Large intestine (tissue), 12 donors: ENCODE measurements at places on chromosomes 2 and 18. TPM values are rescaled to one million over a fixed set of nuclear protein-coding genes. Genes with fewer than 3 reads are reported as not detected.

- DNase-seq = no peak
- H3K4me3 ChIP-seq = no peak overlapping the region
- H3K27me3 ChIP-seq = no peaks in the 10 kb centered on the region
- no peak overlapping the region for H3K27ac ChIP-seq
- H3K4me1 ChIP-seq = peaks cover 14% of the 10 kb centered on the region
Observed at GRCh38 chr18:50071397-50071796, 123.5 kb downstream of the MYO5B start.

DNA sequence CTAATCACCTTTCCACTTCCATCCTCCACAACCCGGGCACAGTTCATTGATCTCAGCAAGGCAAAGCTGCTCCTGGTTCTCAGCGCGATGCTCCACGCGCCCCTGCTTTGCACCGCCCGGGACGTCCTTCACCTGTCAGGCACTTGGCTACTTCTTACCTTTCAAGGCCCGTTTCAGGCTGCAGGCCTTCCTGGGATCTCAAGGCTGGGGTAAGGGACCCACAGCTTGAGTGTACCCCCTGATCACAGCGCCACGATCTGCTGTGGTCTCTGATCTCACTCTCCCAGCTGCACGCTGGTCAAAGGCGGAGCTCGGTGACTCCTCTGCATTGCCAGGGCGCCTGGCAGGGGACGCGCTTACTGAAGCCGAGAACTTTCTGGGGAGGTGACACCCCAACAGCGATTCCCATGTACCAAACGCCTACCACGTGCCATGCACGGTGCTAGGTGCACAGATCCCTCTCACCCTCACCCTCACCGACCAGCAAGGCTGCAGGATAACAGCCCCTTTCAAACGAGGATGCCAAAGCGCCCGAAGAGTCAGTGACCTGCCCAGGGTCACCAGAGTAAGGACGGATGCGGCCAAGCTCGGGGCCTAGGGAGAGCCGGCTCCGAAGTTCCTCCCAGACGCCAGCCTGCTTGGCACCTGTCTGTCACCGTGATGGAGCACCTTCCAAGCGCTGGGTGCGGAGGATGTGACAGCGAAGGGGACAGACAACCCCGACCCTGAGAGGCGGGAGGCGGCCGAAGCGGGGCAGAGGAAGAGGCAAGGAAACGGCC is 818 bp downstream of the ITGB1BP1 start:
- DNase-seq = peak; percentile 62
- peak overlapping the region; percentile 59 for H3K27ac ChIP-seq
- peaks cover 5% of the 10 kb centered on the region for H3K36me3 ChIP-seq
- peaks cover 10% of the 10 kb centered on the region for H3K4me1 ChIP-seq
- no peaks in the 10 kb centered on the region for H3K27me3 ChIP-seq
- H3K4me3 ChIP-seq = peak overlapping the region; percentile 78

DNA sequence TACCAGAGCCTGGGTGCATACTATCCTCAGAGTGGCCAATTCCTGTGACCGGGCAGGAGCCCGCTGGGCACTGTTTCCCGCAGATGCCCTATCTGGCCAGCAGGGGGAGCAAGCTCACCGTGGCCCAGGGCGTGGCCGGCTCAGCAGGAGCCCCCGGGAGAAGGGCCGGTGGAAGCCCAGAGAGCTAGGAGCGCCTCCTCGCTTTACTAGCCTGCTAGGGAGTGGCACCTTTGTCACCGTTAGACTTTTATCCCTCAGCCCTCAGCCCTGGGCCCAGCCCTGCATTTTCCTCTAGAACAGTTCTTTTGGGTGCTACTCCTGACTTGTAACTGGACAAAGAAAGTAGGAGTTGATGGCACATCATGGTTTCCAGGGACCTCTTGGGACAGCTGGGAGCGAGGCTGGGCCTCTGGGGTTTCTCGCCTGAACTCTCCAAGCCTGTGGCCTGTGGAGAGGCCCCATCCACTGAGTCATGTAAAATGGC is 24.0 kb downstream of the TMEM177 start:
- DNase-seq = peak; percentile 42
- H3K36me3 ChIP-seq = no peaks in the 10 kb centered on the region
- H3K27ac ChIP-seq = no peak overlapping the region

Gene TMEM178A
- polyA plus RNA-seq = 7.3 TPM

Gene REG1B
- 0.24 TPM for polyA plus RNA-seq
